Transverse colon (tissue), 4 donors: ENCODE measurements at places on chromosomes 7 and 10. TPM values are rescaled to one million over a fixed set of nuclear protein-coding genes. Genes with fewer than 3 reads are reported as not detected.
A peak's percentile ranks its signal among the peaks of the same experiment; 100 is the strongest.

- no peak overlapping the region for H3K4me3 ChIP-seq
- DNase-seq = no peak
- H3K4me1 ChIP-seq = no peaks in the 10 kb centered on the region
- no peaks in the 10 kb centered on the region for H3K27me3 ChIP-seq
- H3K27ac ChIP-seq = no peak overlapping the region
Observed at GRCh38 chr10:79946271-79947082, 2.4 kb downstream of the SFTPD start.

Gene SPDYE9
- total RNA-seq = not detected

DNA sequence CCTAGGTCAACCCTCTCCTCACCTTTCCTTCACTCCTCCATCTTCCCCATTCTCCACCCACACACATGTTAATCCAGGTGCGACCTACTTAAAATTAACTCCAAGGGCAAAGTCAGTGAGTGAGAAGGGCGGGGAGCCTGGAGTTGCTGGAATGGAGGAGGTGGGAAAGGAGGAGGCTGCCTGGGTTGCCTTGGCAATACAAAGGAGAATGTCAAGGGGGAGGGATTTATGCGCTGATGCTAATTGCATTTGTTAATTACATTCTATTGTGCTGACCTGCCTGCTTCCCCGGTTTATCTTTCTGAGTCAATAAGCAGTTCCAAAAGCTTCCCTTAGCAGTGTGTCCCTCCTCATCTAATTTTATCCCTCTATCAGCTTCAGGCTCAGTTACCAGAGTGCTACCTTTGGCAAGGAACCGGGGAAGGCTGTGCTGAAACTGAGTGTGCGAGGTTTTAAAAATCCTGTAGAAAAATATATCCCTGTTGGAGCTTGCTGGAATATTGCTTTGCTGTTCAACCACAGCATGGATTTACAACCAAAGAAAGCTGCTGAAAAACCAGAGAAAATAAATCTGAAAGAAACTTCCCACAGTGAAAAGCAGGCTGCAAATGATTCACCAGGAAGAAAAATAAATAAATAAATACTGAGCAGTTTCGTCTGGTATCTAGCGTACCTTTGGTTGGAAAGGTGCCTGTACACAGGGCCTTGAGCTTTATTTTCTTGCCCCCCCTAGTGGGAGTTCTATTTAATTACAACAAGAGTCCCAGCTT is 113.2 kb upstream of the DGKB start:
- H3K4me1 ChIP-seq = peaks cover 11% of the 10 kb centered on the region
- H3K27me3 ChIP-seq = no peaks in the 10 kb centered on the region
- DNase-seq = no peak
- no peaks in the 10 kb centered on the region for H3K36me3 ChIP-seq
- peak overlapping the region; percentile 32 for H3K27ac ChIP-seq
- H3K4me3 ChIP-seq = no peak overlapping the region

GRCh38 chr10:119222537-119222936 is 15.2 kb downstream of the GRK5 start:
- DNase-seq = no peak
- H3K27me3 ChIP-seq = no peaks in the 10 kb centered on the region
- H3K27ac ChIP-seq = peak overlapping the region; percentile 80
- no peaks in the 10 kb centered on the region for H3K36me3 ChIP-seq

DNA sequence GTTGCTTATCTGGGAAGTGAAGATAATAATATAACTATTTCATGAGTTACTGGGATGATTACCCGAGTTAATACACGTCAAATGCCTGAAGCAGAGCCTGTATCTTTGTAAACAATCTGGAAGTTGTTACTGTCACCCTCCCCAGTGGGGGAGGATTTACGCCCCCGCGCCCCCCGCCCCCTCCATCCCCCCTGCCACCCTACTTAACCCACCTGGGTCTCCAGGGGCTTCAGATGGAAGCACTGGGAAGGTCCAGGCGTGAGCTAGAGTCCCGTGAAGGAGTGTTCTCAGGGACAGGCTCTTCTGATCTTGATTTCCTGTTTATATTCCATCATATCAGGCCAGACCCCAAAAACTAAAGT is 691 bp upstream of the PPA1 start:
- no peaks in the 10 kb centered on the region for H3K27me3 ChIP-seq
- DNase-seq = no peak
- peaks cover 23% of the 10 kb centered on the region for H3K4me1 ChIP-seq
- no peak overlapping the region for H3K4me3 ChIP-seq
- H3K36me3 ChIP-seq = no peaks in the 10 kb centered on the region

- no peak overlapping the region for H3K27ac ChIP-seq
- no peaks in the 10 kb centered on the region for H3K27me3 ChIP-seq
- DNase-seq = no peak
- no peaks in the 10 kb centered on the region for H3K4me1 ChIP-seq
Observed at GRCh38 chr10:51602326-51602725, 97.1 kb downstream of the CSTF2T start.

Gene CDC14C
- total RNA-seq = not detected

Gene DYDC2
- not detected for total RNA-seq

Gene TSPAN15
- total RNA-seq = 97.7 TPM

Gene NOS3
- 3.5 TPM for total RNA-seq

DNA sequence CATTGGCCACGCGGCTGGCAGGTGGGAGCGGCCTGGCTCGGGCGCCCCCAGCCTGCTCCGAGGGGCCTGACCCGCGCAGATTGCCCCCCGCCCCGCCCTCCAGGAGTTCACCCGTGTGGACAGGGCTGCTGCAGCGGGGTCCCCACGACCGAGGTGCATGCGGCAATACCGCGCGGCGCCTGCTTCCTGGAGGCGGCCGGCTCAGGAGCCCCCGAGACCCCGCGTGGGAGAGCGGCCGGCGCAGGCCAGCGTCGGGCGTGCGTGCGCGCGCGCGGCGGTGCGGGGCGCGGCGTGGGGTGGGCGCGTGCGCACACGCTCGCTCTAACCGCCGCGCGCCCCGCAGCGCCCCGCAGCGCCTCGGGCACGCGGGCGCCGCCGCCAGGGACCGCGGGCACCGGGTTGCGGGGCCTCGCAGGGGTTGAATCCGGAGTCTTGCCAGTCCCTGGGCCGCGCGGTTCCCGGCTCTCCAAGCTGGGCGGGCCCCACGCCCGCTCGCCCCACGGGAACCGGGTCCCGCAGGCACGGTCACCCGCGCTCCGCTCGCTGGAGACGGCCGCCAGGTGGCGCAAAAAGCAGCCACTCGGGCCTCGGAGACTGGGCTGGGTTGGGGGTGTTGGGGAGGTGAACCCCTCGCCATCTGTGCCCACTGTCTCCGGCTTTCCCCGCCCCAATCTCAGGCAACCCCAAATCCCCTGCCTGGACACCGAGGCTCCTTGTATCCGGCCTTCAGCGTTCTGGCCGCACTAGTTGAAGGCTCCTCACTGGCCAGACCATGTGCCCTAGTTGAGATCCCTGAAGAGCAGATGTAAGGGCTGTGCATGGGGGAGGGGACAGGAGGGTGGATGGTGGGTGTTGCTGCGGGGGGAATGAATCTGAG is 1.3 kb upstream of the ACHE start:
- peaks cover 42% of the 10 kb centered on the region for H3K4me1 ChIP-seq
- peaks cover 54% of the 10 kb centered on the region for H3K27me3 ChIP-seq
- no peak overlapping the region for H3K4me3 ChIP-seq
- peak overlapping the region; percentile 53 for H3K27ac ChIP-seq
- no peaks in the 10 kb centered on the region for H3K36me3 ChIP-seq

DNA sequence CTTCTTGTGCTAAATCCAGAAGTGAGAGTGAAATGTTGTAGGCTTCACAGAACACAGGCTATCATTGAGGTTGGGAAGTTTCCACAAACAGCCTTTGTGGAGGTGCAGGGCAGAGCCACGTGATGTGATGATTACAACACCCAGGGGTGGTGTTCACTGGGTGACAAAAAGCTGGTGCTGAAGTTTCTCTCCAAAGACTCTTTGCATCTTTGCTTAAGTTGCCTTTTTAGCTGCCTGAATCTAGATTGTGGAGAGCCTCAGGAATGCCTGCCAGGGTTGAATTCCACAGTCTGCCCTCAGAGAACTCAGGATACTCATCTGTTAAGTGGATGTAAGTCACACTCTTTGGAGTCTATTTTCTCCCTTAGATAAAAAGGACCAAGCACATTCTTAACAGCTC is 56.3 kb downstream of the PLXNA4 start:
- H3K4me1 ChIP-seq = peaks cover 4% of the 10 kb centered on the region
- H3K4me3 ChIP-seq = no peak overlapping the region
- no peak for DNase-seq
- no peak overlapping the region for H3K27ac ChIP-seq
- no peaks in the 10 kb centered on the region for H3K27me3 ChIP-seq

DNA sequence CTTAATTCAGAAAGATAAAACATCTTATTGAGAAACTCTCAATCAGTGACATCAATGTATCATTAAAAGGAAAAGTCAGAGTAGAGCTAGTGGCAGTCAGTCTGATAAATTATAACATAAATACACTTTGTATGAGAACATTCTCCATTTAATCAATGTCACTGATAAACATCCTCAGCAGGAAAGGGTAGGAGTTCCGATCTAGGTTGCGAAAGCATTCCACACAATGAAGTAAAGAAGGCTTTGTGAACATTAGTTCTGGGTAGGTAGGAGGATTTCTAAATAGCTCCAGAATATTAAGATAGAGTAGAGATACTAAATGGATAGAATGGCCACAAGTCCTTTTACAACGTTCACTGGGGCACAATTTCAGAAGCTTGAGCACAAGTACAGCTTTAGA is 179.7 kb upstream of the MALRD1 start:
- H3K4me1 ChIP-seq = no peaks in the 10 kb centered on the region
- no peaks in the 10 kb centered on the region for H3K27me3 ChIP-seq
- H3K27ac ChIP-seq = no peak overlapping the region
- H3K4me3 ChIP-seq = no peak overlapping the region

GRCh38 chr10:104809288-104810090 is 168.4 kb downstream of the SORCS3 start:
- no peaks in the 10 kb centered on the region for H3K4me1 ChIP-seq
- H3K27ac ChIP-seq = no peak overlapping the region
- no peaks in the 10 kb centered on the region for H3K27me3 ChIP-seq

Gene CCL24
- 6.0 TPM for total RNA-seq

Gene FGFR2
- total RNA-seq = 102 TPM

Gene CALHM1
- total RNA-seq = not detected

DNA sequence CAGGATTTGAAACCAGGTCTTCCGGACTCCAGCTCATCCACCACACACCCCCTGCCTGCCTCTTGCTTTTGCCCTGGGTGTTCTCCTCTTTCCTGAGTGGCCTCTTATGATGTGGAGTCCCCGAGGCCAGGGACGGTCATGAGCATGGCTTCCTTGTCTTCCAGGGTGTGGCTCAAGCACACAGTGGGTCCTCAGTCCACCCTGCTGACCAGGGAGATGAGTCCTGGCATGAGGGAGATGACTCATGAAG is 32.8 kb downstream of the DNAJB12 start:
- no peaks in the 10 kb centered on the region for H3K27me3 ChIP-seq
- no peaks in the 10 kb centered on the region for H3K36me3 ChIP-seq
- H3K4me1 ChIP-seq = peaks cover 23% of the 10 kb centered on the region
- DNase-seq = no peak
- no peak overlapping the region for H3K4me3 ChIP-seq

DNA sequence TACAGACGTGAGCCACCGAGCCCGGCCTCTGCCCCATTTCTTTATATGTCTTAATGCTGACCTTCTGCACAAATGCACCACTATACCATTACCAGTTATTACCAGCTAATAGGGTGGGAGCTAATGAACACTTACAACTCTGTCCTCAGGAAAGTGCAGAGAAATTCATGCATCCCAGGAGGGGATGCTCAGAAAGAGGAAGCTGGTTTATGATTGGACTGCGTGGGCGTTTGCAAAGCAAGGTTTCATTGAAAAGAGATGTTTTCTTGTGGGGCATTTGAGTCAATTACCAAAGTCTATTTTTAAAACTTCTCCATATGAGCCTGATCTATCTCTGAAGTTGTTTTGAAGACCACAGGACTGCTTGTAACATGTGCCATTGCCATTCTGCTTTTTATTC is 417.7 kb upstream of the CELF2 start:
- DNase-seq = no peak
- H3K4me3 ChIP-seq = no peak overlapping the region
- no peaks in the 10 kb centered on the region for H3K4me1 ChIP-seq
- H3K27me3 ChIP-seq = no peaks in the 10 kb centered on the region
- H3K36me3 ChIP-seq = no peaks in the 10 kb centered on the region

Gene CYP2C9
- total RNA-seq = 7.4 TPM

GRCh38 chr7:73436031-73436929 is 2.7 kb downstream of the FZD9 start:
- DNase-seq = no peak
- peaks cover 8% of the 10 kb centered on the region for H3K36me3 ChIP-seq
- H3K27ac ChIP-seq = no peak overlapping the region
- peaks cover 18% of the 10 kb centered on the region for H3K27me3 ChIP-seq
- H3K4me1 ChIP-seq = no peaks in the 10 kb centered on the region

- no peaks in the 10 kb centered on the region for H3K27me3 ChIP-seq
- no peaks in the 10 kb centered on the region for H3K4me1 ChIP-seq
- H3K4me3 ChIP-seq = no peak overlapping the region
- DNase-seq = no peak
Observed at GRCh38 chr7:50330696-50331095, 26.2 kb downstream of the IKZF1 start.

Gene ITIH5
- total RNA-seq = 13.2 TPM

- H3K4me1 ChIP-seq = no peaks in the 10 kb centered on the region
- H3K27ac ChIP-seq = no peak overlapping the region
- DNase-seq = no peak
- no peaks in the 10 kb centered on the region for H3K36me3 ChIP-seq
- H3K4me3 ChIP-seq = no peak overlapping the region
Observed at GRCh38 chr10:43440463-43441134, 3.7 kb downstream of the ZNF487 start.

DNA sequence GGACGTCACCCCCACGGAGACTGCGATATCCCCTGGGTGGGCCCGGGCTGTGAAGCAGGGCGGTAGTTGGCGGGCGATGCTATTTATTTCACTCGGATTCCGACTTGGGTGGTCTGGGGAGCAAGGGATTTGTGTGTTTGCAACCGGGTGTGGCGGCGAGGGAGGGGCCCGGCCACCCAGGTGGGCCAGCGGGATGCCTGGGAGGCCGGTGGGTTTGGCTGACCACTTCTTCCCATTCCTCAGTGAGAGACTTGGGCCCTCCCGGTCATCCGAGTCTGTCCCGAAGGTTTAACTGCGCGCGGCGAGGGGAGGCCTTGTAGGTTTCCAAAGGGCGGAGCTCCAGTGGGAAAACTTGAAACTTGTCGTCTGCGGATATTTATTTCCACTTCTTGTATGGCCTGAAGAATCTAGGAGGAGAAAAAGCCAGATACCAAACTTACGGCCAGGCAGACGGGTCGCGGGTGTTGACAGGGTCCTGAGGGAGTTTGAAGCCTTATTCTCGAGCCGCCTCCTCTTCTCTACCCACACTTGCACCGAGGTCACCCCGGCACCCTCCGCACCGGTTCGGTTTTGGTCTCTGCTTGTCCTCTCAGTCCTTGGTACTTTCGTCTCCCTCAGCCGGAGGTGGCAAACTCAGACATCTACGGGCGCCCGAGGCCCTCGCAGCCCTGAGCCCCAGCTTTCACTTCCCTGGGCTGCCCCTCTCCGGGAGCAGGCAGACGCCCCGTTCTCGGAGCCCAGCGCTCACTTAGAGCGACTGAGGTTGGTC is 17.9 kb downstream of the ZNF316 start:
- no peaks in the 10 kb centered on the region for H3K4me1 ChIP-seq
- peaks cover 25% of the 10 kb centered on the region for H3K36me3 ChIP-seq
- no peak overlapping the region for H3K27ac ChIP-seq
- DNase-seq = no peak
- peaks cover 6% of the 10 kb centered on the region for H3K27me3 ChIP-seq

GRCh38 chr7:149239345-149240143 is at the start of gene ZNF212:
ZNF212 (plus strand) TSS chr7:149239651; CDS start chr7:149239779, 128 bp downstream.
- H3K4me1 ChIP-seq = peaks cover 8% of the 10 kb centered on the region
- peak within 1 kb of the TSS; percentile 73 for H3K4me3 ChIP-seq
- H3K27me3 ChIP-seq = no peaks in the 10 kb centered on the region
- peak within 1 kb of the TSS; percentile 74 for H3K27ac ChIP-seq
- peak; percentile 92 for DNase-seq

- no peaks in the 10 kb centered on the region for H3K4me1 ChIP-seq
- no peaks in the 10 kb centered on the region for H3K27me3 ChIP-seq
- no peaks in the 10 kb centered on the region for H3K36me3 ChIP-seq
- no peak for DNase-seq
Observed at GRCh38 chr7:112790586-112791003, 402 bp upstream of the TMEM168 start.

Gene RPEL1
- total RNA-seq = not detected

Gene SAMD9L
- total RNA-seq = 11.7 TPM
